ENCODE measurements at places on chromosomes 13 and 19.

- DNase-seq = no peak
These were observed 90.2 kb downstream of the MAP4K1 start for GRCh38 chr19:38527466-38528136.

- no peak for DNase-seq
These were observed 1.6 kb upstream of the LRRC25 start for GRCh38 chr19:18399008-18399407.

DNA sequence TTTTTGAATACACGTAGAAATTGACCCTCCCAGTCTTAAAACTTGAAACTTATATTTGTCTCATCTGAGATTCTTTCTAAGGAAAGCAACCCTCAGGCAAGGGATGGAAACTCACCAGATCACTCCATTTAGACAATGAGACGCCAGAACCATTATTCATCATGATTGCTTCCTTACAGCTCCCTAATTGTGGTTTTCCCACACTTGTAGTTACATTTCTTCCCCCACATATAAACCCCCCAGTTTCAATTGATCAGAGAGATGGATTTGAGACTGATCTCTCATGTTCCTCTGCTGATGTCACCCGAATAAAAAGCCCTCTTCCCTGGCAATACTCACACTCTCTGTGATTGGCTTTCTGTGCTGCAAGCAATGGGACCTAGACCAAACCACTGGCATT lies 197.9 kb upstream of the STARD13 start:
- DNase-seq = no peak

- peak; percentile 88 for DNase-seq
These were observed 5.8 kb downstream of the FTL start for GRCh38 chr19:48970923-48971395.

- peak; percentile 13 for DNase-seq
These were observed 8.0 kb downstream of the C19orf81 start for GRCh38 chr19:50657222-50657669.

- DNase-seq = no peak
These were observed 71.5 kb upstream of the GJB6 start for GRCh38 chr13:20303636-20304035.

DNA sequence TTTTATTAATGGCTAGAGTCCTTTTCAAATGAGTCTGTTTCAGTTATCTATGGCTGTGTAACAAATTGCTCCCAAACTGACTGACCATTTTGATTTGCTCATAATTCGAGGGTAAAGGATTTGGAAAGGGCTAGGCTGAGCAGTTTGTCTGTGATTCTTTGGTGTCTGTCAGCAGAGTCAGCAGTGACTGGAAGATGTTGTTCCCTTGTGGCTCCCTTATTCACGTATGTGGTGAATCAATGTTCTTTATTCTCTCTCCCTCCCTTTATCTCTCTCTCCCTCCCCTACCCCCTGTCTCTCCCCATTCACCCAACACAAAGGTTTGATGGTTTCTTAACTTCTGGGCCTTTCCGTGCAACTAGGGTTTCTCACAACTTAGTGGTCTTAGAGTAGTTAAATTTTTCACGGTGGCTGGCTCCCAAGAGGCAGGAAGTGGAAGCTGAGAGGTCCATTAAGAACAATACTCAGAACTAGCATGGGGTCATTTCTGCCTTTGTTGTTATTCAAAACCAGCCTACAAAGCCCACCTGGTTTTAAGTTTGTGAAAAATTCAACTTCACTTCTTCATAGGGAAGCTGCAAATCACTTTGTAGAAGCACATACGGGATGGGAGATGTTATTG lies 772.5 kb upstream of the SLITRK1 start:
- no peak for DNase-seq

GRCh38 chr19:30637926-30638325 lies 265.7 kb downstream of the ZNF536 start:
- no peak for DNase-seq

GRCh38 chr13:113616991-113617749 lies 32.6 kb downstream of the TFDP1 start:
- peak; percentile 41 for DNase-seq

- no peak for DNase-seq
These were observed 50.7 kb downstream of the ZNF723 start for GRCh38 chr19:22882797-22883196.

GRCh38 chr19:57934820-57935665 lies at the start of gene ZNF418:
Gene ZNF418 (minus strand): TSS chr19:57935402. CDS start chr19:57933822, 1,580 bp downstream.
- peak; percentile 43 for DNase-seq

DNA sequence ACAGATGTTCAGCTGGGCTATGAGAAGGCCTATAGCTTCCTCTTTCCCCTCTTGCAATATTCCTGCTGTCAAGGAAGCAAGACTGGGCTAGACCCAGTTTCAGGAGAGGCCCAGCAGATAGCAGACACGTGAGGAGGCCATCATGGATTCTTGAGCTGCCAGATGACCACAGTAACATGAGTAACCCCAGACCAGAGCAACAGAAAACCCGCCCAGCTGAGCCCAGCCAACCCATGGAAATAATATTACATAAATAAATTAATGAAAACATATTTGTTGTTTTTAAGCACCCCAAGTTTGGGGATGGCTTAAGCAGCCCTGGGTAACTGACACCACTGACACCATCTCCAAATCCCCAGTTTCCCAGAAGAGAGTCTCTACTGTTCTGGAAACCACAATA lies 50.2 kb upstream of the PDCD5 start:
- no peak for DNase-seq

DNA sequence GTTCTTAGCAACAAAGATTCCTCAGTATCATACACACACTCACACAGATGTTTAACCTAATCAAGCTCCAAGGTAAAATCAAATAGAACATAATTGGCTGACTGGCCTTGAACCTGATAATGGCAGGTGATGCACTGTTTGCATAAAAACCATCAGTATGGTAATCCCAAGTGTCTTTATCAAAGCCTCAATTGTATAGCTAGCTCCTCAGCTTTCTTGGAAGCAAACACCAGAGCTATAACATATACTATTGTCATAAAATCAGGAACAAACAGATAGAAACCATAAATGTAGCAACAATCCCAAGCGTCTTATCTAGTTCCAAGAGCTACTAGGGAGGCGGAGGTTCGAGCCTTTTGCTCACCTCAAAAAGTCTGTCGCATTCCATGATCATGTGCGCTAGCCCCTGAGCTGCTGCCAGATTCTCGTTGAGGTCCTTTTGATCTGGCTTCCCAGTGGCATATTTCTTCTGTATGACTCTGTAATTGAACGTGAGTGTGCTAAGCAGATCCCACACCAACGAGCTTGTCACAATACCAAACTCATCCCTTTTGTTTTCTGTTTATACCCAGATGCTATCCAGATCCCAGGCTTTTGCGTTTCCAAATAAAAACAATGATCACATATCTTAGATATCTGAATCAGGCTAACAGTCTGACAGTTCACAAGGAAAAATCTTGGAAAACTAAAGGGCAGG lies 95.3 kb downstream of the KL start:
- DNase-seq = no peak

Measured in CD14-positive monocyte (primary cell).